ENCODE measurements at places on chromosomes 4 and X.

- no peak for DNase-seq
These were observed 37.3 kb downstream of the APBB2 start for GRCh38 chr4:41177016-41177415.

DNA sequence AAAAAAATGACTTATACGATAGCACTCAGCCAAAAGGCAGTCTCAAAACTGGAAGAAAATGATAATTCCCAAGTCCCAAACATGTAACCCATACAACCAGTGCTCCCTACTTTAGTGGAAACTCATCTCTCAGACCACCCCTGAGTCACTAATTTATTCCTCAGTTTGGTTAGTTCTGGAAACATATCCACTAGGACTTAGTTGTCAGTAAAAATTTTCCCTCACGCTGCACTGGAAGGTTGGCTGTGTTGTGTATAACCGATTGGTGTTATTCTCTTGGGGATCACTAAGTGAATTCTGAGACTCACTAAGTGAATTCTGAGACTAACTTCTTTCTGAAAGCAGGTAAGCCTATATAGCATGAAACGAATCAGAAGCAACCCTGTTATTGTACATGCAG, 48.5 kb upstream of the GAB1 start:
- DNase-seq: no peak

DNA sequence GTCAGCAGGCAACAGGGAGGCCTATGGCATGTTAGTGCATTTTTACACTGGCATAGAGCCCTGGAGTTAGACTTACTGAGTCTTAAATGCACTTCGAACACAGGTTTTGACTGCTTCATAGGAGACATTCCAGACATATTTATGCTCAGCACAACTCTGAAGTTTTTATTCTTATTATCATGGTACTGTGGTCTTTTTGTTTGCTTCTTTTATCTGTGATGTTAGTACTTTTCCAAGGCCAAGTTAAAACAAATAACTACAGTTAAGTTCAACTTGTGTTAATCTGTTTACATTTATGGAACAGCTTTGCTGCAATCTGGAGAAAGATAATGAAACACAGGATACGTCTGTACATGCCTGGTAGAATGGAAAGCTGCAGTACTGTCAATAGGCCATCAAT, 76.5 kb downstream of the COL4A5 start:
- no peak for DNase-seq

DNA sequence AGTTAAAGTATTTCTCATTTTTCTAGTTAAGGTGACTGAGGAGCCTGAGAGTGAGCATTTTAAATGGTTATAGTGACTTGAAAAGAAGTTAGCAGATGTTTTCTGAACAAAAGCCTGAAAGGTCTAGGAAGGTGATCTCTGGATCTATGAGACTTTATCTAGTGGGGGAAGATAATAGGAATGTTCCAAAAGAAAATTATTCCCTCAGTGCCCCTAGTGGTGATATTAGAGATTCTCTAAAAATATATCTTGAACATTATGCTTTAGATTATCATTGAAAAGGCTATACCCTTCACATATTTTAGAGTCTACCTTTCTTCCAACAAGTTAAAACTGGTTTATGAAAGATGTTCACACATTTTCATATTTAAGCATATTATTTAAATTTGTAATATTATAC, 69.0 kb upstream of the SPANXN1 start:
- DNase-seq: no peak

- DNase-seq: no peak
These were observed 16.7 kb downstream of the ARSJ start for GRCh38 chr4:113962719-113963265.

- no peak for DNase-seq
These were observed 80.8 kb upstream of the TLR2 start for GRCh38 chr4:153603258-153603657.

GRCh38 chrX:9352243-9352642, 112.6 kb upstream of the TBL1X start:
- DNase-seq: no peak

GRCh38 chr4:48989461-48990203, 3.6 kb downstream of the CWH43 start:
- DNase-seq: no peak

GRCh38 chr4:137283737-137284136, 248.6 kb downstream of the PCDH18 start:
- no peak for DNase-seq

GRCh38 chr4:128854433-128854832, 44.9 kb downstream of the JADE1 start:
- DNase-seq: no peak

DNA sequence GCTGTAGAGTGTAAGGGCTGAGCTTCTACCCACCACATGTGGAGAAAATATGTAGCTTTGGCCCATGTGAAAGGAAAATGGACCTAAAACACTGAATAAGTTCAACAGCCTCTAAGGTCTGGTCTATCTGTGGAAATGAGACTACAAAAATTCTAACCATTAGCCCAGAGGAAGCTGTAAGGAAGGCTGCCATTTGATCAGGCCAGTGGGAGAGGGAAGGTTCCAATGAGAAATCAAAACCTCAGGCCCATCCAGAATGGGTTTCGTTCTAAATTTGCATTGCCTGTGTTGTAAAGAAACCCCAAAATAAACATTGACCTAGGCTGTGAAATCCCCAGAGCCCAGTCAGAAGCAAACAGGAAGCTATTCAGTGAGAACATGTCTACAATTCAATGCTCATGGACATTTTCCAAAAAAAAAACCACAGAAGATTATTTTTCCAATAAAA, 320.4 kb upstream of the SLC7A11 start:
- DNase-seq: no peak

GRCh38 chr4:36303426-36304137, 22.2 kb downstream of the DTHD1 start:
- DNase-seq: no peak

DNA sequence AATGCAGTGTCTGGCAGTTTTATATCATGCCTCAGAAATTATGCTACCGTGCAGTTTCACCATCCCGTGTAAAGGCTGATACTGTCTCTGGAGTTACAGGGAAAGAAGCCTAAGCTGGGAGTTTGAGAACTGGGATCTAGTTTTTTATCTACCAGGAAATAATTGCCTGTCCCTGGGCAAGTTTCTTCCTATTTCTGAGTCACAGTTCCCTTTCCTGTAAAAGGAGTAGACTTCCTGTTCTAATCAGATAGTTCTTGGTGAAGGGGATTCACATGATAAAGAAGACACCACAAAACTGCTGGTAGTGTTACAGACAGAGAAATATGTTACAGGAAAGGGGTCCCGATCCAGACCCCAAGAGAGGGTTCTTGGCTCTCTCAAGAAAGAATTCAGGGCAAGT, 17.1 kb downstream of the HERC3 start:
- no peak for DNase-seq

DNA sequence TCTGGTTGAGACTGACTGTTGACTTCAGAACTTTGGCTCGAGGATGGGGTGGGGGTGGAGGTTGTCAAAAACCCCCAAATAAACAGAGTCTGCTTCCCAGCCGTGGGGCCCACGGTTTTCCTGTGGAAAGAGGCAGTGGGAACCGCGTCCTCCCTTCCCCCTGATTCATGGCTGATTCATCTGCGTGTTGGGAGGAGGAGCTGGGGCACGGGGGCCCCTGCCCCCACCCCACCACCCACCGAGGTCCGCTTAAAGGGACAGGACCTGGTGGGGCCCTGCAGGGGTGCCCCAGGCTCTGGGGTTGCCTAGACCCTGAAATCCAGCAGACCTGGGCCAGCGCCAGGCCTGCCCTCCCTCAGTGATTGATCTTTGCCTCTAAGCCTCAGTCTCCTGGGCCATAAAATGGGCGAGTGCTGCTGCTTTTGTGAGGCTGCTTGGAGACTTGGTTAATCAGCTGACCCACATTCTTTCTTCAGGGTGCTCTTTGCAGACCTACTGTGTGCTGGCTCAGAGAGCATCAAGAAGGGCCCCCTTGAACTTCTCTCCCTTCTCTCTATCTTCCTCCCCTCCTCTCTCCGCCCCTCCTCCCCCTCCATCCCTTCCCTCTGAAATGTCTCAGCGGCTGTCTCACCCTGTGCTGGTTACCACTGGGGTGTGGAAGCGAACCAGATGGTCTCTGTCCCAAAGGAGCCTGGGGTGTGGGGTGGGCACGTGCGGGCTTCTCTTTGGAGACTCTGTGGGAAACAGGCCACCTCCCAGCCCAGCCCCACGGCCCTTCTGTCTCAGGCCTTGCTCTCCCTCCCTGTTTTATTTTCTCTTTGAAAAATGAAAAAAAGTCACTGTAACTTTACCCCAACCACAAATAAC, 9.1 kb downstream of the HTRA3 start:
- no peak for DNase-seq

- no peak for DNase-seq
These were observed 22.1 kb downstream of the RWDD4 start for GRCh38 chr4:183636923-183637322.

DNA sequence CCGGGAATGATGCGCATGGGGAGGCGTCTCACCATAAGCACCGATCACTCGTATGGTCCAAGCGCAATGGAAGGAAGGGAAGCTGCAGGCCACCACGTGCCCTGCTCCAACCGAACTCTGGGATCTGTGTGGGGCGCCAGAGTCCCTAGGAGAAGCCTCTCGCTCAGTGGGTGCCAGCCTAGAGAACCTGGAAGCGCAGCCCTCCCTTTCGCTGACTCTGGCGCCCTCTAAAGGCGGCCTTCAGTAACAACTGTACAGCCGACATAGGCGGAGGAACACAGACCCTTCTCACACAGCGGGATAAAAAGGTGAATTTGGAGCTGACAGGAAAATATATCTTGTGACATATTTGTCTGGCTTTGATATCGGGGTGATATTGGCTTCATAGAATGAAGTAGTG, 76.0 kb downstream of the INTS6L start:
- peak; percentile 73 for DNase-seq

DNA sequence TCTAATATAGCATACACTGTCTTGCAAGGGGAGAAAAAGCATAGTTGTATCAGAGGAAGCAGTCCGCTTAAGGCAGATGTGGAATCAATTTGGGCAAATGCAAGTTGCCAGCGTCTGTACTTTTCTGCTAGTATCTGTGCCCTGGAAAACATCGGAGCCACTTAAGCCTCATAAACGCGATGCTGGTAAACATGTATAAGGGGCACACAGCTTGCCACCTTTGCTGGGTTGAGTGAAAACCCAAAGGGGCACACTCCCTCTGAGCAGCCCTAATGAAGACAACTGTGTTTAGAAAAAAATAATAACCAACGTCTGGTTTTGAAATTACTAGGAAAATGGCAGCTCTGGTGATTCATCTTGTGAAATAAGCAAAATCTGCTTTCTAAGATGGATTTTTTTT, 24.3 kb downstream of the SMIM20 start:
- no peak for DNase-seq

- no peak for DNase-seq
These were observed 33.1 kb downstream of the PCDH7 start for GRCh38 chr4:30753316-30753715.

- no peak for DNase-seq
These were observed 11.7 kb downstream of the OTUD4 start for GRCh38 chr4:145168581-145169187.

DNA sequence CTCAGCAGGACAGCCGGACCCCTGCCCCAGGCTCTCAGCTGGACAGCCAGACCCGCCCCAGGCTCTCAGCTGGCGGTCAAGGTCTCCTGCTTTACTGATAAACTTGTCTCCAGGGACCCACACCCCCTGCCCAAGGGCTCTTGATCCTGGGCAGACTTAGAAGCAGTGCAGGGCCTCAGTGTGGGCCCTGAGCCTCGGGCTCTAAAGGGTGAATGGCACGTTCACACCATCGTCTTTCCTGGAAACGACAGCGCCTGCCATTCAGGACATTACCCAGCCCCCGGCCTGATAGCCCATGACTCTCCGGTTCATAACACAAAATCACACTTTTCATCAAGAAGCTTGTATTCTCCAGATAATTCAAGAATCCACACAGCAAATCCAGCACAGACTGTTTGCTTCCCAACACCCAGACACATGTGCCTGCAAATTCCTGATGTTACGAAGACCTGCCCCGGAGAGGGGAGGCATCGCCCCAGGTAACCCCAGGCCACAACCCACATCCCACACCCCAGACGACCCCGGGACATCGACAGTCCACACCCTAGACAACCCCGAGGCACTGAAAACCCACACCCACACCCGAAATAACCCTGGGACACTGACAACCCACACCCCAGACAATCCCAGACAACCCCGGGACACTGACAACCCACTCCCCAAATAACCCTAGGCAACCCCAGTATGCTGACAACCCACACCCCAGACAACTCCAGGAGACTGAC, 136.8 kb downstream of the FAM53A start:
- DNase-seq: no peak

DNA sequence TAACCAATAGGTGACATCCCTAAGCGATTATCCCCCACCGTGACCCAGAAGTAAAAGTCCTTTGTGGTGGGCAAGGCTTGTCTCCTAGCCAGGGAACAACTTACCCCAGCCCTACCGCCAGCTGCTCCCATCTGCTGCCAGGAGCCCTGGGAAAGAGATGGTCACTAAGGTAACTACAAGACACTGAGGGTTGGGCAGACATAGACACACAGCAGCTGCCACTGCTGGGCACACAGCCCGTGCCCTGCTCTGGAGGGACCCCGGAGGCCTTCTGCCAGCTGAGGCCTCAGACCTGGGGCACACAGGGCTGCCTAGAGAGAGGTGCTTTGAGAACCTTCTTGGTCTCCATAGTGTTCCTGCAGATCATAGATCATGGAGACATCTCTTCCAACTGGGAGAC, 53.0 kb upstream of the PROM1 start:
- no peak for DNase-seq

- no peak for DNase-seq
These were observed 61.8 kb downstream of the FHDC1 start for GRCh38 chr4:152997771-152998487.

DNA sequence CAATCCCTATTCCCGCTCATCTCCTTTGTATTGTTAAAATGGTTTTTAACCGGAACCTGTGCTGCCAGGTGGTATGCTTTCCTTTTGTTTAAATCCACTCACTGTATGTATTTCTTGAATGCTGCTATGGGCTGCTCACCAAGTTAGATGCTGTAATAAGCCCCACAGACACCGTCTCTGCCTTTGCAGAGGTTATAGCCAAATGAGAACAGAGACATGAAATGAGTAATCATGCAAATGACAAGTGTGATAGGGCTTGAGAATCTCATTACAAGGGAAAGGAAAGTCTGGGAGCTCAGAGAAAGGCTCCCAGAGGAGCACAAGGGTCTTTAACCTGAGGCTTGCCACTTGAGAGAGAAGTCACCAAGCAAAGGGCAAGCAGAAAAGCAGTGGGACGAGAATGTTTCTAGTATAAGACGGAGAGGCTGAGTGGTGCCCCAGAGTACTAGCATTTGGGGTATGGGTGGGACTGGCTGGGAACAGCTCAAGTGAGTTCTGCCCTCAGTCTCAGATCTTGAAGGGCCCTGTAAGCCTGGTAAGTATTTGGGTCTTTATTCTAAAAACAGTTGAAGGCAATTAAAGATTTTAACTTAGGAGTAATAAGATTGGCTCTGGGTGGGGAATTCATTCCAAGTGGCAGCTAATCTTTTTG, 110.8 kb upstream of the H2AZ1 start:
- no peak for DNase-seq

- DNase-seq: peak; percentile 8
These were observed 140.6 kb downstream of the GPM6A start for GRCh38 chr4:175671491-175671934.

Measured in BE2C (cell line).